ENCODE measurements at places on chromosomes 7 and 10. TPM values are rescaled to one million over a fixed set of nuclear protein-coding genes. Genes with fewer than 3 reads are reported as not detected.

DNA sequence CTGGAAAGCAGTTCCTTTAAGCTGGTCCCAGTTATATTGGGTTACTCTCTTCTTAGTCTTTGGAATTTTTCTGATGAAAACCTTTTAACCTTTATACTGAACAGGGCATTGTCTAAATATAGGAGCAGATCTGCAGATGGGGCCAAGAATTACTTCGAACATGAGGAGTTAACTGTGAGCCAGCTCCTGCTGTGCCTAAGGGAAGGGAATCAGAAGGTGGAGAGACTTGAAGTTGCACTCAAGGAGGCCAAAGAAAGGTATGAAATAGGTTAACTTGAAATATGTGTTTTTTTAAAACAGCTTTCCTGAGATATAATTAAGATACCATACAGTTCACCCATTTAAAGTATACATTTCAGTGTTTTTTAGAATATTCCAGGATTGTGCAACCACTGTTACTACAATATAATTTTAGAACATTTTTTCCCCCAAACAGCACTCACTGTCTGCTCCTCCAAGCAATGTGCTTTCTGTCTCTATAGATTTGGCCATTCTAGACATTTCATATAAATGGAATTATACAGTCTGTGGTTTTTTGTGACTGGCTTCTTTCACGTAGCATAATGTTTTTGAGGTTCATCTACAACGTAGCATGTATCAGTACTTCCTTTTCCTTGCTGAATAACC lies 18.9 kb downstream of the OPTN start:
- no peak for DNase-seq

GRCh38 chr7:155227788-155228458 lies 69.8 kb upstream of the INSIG1 start:
- no peak for DNase-seq

The ARHGEF35 gene
- total RNA-seq: 7.2 TPM

The PPP1R17 gene
- total RNA-seq: not detected

The MAGI2 gene
- 9.7 TPM for total RNA-seq

The MARVELD1 gene
- 28.7 TPM for total RNA-seq

The SHTN1 gene
- 21.1 TPM for total RNA-seq
